ENCODE measurements at places on chromosomes 5 and 9.

DNA sequence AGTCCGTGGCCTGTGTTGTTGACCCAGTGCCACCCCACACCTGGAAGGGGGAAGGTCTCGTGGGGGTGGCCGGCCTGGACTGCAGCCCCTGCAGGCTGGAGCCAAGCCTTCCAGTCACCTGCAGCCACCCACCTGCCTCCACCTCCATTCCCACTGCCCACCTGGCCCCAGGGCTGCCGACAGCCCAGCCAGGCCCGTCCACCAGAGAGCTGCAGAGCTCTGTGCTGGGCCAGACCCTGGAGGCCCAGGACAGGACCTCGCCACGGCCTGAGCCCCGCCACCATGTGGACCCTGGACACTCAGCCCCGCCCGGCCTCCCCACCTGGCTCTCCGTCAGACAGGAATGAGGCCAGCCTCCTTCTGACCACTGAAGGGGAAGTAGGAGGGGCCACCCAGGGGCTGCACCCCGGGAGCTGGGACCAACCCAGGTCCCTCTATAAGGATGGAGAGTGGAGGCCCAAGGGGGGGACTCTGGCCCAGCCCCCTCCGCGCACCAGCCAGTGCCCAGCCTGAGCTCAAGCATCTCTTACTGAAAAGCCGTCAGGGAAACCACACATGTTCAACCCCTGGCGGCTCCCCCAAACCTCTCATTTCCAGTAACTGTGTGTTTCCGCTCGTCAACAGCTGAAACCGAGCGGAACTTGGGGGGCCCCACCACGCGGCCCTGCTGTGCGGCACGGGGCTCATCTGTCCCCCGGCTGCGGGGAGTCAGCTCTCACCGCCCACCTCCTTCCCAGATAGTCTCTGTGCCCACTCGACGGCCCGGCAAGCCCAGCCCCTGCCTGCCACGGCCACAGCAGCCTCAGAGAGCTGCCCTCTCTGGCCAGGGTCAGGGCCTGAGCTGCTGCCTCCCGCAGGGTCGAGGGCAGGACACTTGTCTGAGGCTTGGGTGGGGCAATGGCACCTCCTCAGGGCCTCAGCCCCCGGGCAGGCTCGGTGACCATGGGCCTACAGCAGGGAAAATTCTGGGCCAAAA lies 12.8 kb downstream of the NOTCH1 start:
- H3K4me1 ChIP-seq: peaks cover 38% of the 10 kb centered on the region
- no peak for DNase-seq
- no peak overlapping the region for H3K4me3 ChIP-seq
- no peaks in the 10 kb centered on the region for H3K27me3 ChIP-seq
- no peak overlapping the region for H3K27ac ChIP-seq

- H3K36me3 ChIP-seq: no peaks in the 10 kb centered on the region
- H3K4me1 ChIP-seq: peaks cover 10% of the 10 kb centered on the region
- no peak overlapping the region for H3K4me3 ChIP-seq
- peaks cover 12% of the 10 kb centered on the region for H3K27me3 ChIP-seq
These were observed 75.1 kb upstream of the PANK3 start for GRCh38 chr5:168654211-168654721.

GRCh38 chr9:68739621-68740174 lies 34.7 kb downstream of the PIP5K1B start:
- H3K4me1 ChIP-seq: no peaks in the 10 kb centered on the region
- H3K27me3 ChIP-seq: no peaks in the 10 kb centered on the region
- no peaks in the 10 kb centered on the region for H3K36me3 ChIP-seq
- H3K4me3 ChIP-seq: no peak overlapping the region
- no peak overlapping the region for H3K27ac ChIP-seq

DNA sequence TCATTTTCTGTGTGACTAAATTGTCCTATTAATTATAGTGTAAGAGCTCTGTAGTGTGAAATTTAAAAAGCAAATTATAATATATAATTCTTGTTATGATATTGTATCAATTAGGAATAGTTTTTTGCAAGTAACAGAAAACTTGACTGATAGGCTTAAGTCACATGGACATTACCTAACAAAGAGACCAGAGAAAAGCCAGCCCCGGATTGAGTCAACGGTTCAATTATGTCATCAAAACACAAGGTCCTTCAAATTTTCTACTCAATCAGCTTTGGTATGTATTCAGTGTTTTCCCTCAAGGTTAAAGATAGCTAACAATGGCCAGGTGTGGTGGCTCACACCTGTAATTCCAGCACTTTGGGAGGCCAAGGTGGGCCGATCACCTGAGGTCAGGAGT lies 126.7 kb upstream of the PTGER4 start:
- DNase-seq: no peak
- no peak overlapping the region for H3K27ac ChIP-seq
- H3K4me3 ChIP-seq: no peak overlapping the region
- H3K4me1 ChIP-seq: peaks cover 5% of the 10 kb centered on the region
- no peaks in the 10 kb centered on the region for H3K36me3 ChIP-seq

DNA sequence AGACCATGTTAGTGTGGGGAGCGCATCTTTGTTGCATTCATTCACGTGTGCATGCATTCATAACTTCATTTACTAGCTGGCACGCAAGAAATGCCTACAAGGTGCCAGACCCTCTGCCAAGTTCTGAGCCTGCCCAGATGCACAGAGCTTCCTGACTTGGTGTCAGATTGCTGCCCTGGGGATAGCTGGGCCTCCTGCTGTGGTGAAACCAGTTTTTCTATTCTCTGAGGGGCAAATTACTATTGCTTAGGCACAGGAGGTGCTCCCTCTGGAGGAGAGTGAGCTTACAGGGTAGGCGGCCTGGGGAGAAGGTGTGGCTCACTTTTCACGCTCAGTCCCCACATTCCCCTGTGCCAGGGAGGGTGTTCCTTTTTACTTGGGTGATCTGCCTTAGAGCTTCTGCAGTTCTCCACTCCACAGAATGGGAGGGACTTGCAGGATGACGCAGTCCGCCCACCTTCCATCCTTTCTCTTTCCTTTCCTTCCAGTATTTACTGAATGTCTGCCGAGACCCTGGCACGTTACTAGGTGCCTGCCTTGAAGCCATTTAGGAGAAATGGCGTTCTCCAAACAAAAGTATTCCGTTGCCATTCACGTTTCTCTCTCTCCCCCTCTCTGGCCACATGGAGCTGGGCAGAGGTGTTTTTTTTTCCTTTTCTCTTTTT lies 27.9 kb upstream of the CTNNA1 start:
- peak; percentile 66 for DNase-seq
- peak overlapping the region; percentile 27 for H3K4me3 ChIP-seq
- peak overlapping the region; percentile 51 for H3K27ac ChIP-seq
- no peaks in the 10 kb centered on the region for H3K27me3 ChIP-seq
- no peaks in the 10 kb centered on the region for H3K36me3 ChIP-seq

DNA sequence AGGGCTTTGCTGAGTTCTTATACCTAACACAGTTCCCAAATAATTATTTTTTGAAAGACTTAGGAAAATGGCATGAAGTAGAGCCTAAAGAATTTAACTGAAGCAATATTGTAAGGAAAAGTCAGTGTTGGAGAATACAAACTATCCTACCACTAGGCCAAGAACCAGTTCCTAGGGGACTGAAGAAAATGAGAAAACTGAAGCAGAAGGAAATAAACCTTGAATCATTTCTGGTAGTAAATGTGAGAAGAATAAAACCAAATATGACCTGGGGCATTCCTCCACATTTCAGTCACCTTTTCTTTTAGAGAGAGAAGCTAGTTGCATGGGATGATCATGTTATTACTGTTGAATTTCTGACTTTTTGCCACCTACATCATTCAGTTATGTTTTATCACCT lies 1393.9 kb upstream of the C9orf72 start:
- H3K4me3 ChIP-seq: no peak overlapping the region
- no peaks in the 10 kb centered on the region for H3K36me3 ChIP-seq
- no peak for DNase-seq
- no peak overlapping the region for H3K27ac ChIP-seq

- peaks cover 54% of the 10 kb centered on the region for H3K4me1 ChIP-seq
- DNase-seq: peak; percentile 54
These were observed 2.0 kb downstream of the NR2F1-AS1 start for GRCh38 chr5:93578813-93579691.

GRCh38 chr9:81497091-81497490 lies 192.3 kb downstream of the TLE1 start:
- no peak for DNase-seq
- no peaks in the 10 kb centered on the region for H3K36me3 ChIP-seq
- no peaks in the 10 kb centered on the region for H3K4me1 ChIP-seq
- no peak overlapping the region for H3K4me3 ChIP-seq

DNA sequence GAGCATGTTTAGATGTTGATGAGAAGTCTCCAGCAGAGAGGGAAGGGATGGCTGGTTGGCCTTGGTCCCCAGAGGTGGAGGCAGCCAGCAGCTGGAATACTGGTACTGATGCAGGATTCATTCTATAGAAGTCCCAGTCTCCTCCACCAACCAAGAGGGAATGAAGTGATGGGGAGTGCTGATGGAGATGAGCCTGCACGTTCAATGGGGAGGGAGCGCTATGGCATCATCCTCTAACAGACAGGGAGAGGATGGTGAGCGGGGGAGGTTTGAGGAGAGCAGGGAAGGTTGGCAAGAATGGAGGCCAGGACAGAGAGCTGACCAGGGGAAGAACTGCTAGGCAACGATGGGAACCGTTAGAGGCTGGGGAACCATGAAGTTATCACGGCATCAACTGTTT lies 159.8 kb upstream of the MVB12B start:
- H3K4me3 ChIP-seq: no peak overlapping the region
- H3K4me1 ChIP-seq: no peaks in the 10 kb centered on the region
- H3K27me3 ChIP-seq: no peaks in the 10 kb centered on the region
- no peaks in the 10 kb centered on the region for H3K36me3 ChIP-seq
- H3K27ac ChIP-seq: no peak overlapping the region

GRCh38 chr5:31771500-31771899 lies 132.6 kb downstream of the PDZD2 start:
- no peaks in the 10 kb centered on the region for H3K27me3 ChIP-seq
- no peak for DNase-seq

GRCh38 chr5:119451561-119451960 lies 736 bp upstream of the HSD17B4 start:
- peaks cover 9% of the 10 kb centered on the region for H3K4me1 ChIP-seq
- no peaks in the 10 kb centered on the region for H3K36me3 ChIP-seq
- H3K27ac ChIP-seq: no peak overlapping the region
- H3K4me3 ChIP-seq: no peak overlapping the region
- no peak for DNase-seq
- H3K27me3 ChIP-seq: no peaks in the 10 kb centered on the region

DNA sequence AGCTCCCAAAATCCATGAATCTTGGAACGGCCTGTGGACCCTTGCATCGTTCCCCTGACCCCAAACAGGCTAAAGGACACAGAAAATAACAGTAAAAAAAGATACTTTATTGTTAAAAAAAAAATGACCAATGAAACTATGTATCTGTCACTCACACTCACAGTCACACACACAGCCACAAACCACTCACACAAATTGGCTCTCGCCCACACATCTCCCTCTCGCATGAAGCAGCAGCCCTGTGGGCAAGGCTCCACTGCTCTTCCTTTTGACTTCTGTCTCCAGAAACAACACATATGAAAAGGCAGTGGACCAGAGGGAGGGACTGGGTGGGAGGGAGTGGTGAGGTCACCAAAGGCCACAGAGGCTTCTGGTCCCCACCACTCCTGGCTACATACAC lies 56.6 kb downstream of the SLC36A1 start:
- H3K27ac ChIP-seq: no peak overlapping the region
- H3K4me3 ChIP-seq: no peak overlapping the region
- H3K36me3 ChIP-seq: no peaks in the 10 kb centered on the region
- H3K27me3 ChIP-seq: no peaks in the 10 kb centered on the region
- peaks cover under 1% of the 10 kb centered on the region for H3K4me1 ChIP-seq

DNA sequence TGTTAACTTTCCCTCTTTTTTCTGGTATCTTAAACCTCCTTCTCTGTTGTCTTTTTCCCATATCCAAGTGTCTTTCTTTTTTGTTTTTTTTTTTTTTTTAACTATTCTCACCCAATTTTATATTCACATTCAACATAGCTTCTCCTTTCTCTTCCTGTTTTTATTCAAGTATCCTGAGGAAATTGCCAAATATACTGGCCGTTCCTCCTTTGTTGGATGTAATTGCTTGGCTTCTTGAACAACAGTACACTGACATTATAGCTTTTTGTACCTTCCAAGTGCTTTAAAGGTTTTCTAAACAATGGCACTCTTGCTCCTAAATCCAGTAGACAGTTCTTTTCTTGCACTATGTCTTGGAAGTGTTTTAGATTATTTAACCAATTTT lies 1146.8 kb downstream of the MAT2B start:
- no peak for DNase-seq
- no peaks in the 10 kb centered on the region for H3K4me1 ChIP-seq
- no peak overlapping the region for H3K27ac ChIP-seq
- H3K4me3 ChIP-seq: no peak overlapping the region
- no peaks in the 10 kb centered on the region for H3K36me3 ChIP-seq
- H3K27me3 ChIP-seq: no peaks in the 10 kb centered on the region

GRCh38 chr5:127098241-127098640 lies 24.9 kb upstream of the C5orf63 start:
- peaks cover 30% of the 10 kb centered on the region for H3K4me1 ChIP-seq
- H3K4me3 ChIP-seq: no peak overlapping the region
- DNase-seq: no peak
- H3K27ac ChIP-seq: no peak overlapping the region
- H3K27me3 ChIP-seq: no peaks in the 10 kb centered on the region

- H3K4me3 ChIP-seq: no peak overlapping the region
- H3K27me3 ChIP-seq: no peaks in the 10 kb centered on the region
- H3K36me3 ChIP-seq: no peaks in the 10 kb centered on the region
- no peak overlapping the region for H3K27ac ChIP-seq
- no peak for DNase-seq
These were observed 23.1 kb upstream of the MVB12B start for GRCh38 chr9:126303488-126303887.

DNA sequence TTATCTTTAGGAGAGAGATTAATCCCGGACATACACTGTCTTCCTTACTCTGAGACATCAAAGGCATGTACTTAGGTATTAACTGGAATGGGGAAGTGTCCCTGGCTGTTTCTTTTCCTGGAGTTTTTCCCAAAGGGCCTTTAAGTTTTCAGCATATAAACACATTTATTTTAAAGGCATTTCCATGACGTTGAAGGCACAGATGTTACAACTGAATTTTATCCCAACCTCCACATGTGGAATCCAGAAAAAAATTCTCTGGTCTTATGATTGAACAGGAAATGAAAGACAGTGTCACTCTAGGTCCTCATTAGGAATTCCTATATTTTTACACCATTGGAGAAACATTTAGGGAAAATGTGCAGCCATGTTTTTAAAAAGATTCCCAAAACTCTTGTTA lies 41.6 kb upstream of the SHOC1 start:
- H3K27me3 ChIP-seq: no peaks in the 10 kb centered on the region
- H3K27ac ChIP-seq: no peak overlapping the region
- H3K4me1 ChIP-seq: no peaks in the 10 kb centered on the region
- DNase-seq: no peak
- no peak overlapping the region for H3K4me3 ChIP-seq
- no peaks in the 10 kb centered on the region for H3K36me3 ChIP-seq

DNA sequence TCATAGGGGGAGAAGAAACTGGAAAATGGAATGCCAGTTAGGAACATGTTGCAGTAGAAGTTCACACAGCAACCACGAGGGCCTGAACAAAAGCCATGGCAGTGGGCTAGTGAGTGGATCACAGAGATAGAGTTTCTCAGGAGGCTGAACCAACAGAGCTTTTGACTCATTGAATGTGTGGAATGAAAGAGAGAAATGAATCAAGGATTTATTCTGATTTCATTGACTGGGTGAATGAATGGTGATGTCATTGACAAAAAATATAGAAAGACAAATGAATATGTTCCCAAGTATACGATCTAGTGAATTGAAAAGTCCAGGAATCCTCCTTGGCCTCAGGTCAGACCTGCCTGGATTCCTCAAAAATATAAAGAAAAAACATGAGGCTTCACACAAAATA lies 99.2 kb downstream of the ZNF462 start:
- H3K4me3 ChIP-seq: no peak overlapping the region
- H3K27ac ChIP-seq: no peak overlapping the region
- peaks cover 5% of the 10 kb centered on the region for H3K4me1 ChIP-seq

Data from neural progenitor cell (in vitro differentiated cells).